DMS 273 treated with DMSO at 0.1 percent for 48 hours (cell line): ENCODE measurements at places on chromosomes 6 and 20.

GRCh38 chr6:87684895-87685654 lies 17.0 kb downstream of the AKIRIN2 start:
- DNase-seq, result no peak

DNA sequence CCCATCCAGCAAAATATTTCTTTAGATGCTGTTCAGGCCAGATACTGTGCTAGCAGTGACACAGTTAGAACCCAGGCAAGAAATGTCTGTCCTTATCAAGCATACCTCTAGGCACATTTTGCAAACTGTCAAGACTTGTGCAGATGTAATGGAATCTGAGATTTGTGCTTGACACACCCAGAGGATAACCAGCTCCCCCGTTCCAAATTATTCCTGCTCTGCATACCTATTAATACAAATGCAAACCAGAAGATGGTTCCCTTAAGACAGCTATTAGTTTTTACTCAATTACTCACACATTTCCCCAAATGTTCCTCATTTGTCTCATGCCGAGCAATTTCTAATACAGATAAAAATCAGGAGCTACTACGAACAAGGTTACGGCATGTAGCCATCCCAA lies 40.4 kb downstream of the ATXN1 start:
- no peak for DNase-seq

GRCh38 chr20:4088766-4089165 lies 73.4 kb upstream of the RNF24 start:
- no peak for DNase-seq

- DNase-seq, result no peak
These were observed 36.9 kb upstream of the SLC16A10 start for GRCh38 chr6:111050261-111051023.

- no peak for DNase-seq
These were observed 65.3 kb upstream of the ZNF217 start for GRCh38 chr20:53658973-53659372.
